ENCODE measurements at places on chromosomes 11 and 22.

DNA sequence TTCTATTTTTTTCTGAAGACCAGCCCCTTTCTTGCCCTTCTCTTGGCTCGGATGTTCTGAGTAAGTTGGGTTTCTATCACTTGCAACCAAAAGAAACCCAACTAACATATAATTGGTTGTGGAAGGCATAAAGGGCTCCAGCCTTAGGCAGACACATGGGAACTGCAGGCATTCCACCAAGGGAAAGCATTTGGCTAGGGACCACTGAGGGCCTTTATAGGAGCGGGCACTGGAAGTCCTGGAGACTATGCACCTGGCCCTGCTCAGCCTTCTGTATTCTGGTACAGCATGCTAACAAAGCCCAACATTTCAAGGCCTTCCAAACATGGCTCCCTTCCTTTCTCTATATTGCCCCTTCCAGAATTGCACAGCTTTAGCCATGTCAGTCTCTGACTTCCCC is 17.6 kb upstream of the LMO1 start:
- no peak for DNase-seq

- DNase-seq: no peak
Observed at GRCh38 chr22:39946503-39947219, 13.5 kb upstream of the TMA7B start.

GRCh38 chr22:24559471-24559870 is 3.7 kb downstream of the SNRPD3 start:
- DNase-seq: no peak

DNA sequence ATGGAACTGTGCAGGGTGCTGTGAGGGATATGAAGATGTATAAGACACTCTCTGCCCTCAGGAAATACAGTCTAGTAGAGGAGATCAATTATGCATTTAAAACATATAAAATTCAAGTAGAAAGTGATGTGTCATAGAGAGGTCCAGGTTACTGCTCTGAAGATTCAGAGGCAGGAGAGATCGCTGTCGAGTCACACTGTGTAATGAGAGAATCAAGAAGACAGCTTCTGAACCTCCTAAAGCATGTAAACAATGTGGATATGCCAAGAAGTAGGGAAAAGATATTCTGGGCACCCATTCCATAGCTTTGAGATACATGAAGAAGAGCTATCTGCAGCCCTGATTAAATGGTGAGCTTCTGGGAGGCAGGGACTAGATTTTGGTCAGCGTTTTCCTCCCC is 16.7 kb downstream of the SSH3 start:
- DNase-seq: no peak

GRCh38 chr22:43177479-43177878 is 9.5 kb downstream of the TTLL12 start:
- no peak for DNase-seq

GRCh38 chr11:123829745-123830144 is 23.6 kb upstream of the OR6M1 start:
- no peak for DNase-seq

- DNase-seq: no peak
Observed at GRCh38 chr11:100308202-100308601, 378.9 kb upstream of the ARHGAP42 start.

- no peak for DNase-seq
Observed at GRCh38 chr11:64571410-64572091, 19.5 kb upstream of the SLC22A12 start.

- DNase-seq: no peak
Observed at GRCh38 chr22:39428597-39429071, 28.2 kb upstream of the MGAT3 start.
